Neural crest cell (in vitro differentiated cells): ENCODE measurements at places on chromosomes 4 and X.

DNA sequence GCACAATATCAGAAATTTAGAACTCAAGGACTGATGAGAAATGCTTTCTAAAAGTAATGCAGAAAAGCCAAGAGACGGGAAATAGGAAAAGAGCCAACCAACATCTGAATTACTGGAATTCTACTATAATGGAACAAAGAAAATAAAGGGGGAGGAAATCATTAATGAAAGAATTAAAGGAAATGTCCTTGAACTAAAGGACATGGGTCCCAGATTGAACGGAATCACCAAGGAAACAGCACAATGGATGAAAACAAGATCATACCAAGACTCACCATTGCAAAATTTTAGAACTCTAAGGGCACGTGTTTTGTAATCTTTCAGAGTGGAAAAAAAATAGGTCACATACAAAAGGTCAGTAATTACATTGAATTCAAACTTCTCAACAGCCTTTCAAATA lies 35.9 kb downstream of the HPGDS start:
- no peak for DNase-seq

DNA sequence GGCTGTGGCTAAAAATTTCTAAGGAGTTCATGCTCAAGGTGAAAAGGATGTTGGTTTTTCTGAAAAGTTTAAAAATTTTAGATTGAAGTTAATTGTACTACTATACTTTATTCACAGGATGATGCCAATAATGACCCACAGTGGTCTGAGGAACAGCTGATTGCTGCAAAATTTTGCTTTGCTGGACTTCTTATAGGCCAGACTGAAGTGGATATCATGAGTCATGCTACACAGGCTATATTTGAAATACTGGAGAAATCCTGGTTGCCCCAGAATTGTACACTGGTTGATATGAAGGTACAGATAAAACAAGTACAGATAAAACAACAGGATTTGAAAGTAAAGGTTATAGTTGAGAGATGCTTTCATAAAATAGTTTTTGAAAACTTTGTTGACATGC lies 12.2 kb downstream of the PAICS start:
- no peak for DNase-seq

DNA sequence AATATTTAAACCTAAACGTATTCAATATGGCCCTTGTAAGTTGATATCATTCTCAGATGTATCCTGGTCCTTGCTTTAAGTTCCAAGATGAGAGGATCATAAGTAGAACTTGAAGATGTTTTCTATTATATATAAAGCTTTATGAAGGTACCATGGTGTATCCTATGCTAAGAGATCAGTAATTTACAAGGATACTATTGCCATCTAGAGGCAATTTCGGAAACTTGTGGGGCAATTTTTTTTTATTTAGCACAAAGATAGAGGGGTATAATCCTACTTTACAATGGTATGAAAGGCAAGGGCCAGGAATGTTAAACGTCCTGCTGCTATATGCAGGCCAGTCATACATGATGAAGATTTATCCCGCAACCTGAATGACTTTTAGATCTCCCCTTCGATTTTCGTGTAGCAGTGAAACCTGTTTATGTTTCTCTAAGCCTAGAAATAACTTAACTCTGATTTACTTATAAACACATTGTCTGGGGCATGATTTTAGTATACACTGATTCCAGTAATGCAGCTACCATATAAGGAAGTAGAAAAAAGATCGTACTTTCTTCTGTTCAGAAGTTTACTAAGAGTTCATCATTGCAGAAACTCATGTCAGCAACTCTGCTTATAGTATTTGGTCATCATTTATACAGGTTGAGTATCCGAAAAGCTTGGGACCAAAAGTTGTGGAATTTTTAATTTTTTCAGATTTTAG lies 2.6 kb downstream of the SLC25A31 start:
- no peak for DNase-seq

DNA sequence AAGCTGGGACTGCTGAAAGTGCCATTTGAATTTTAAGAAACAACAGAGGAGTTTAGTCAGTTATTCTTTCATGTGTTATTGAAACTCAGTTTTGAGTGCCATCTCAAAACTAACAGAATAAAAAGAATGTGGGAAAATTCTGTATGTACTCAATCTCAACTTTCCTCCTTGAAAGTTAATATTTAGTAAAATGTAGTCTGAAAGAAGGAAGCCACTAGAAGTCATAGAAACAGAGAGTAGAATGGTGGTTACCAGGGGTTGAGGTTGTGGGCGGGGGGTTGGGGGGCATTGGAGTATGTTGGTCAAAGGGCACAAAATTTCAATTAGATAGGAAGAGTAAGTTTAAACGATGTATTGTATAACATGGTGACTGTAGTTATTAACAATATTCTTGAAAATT lies 628.3 kb upstream of the MAGEB2 start:
- no peak for DNase-seq

DNA sequence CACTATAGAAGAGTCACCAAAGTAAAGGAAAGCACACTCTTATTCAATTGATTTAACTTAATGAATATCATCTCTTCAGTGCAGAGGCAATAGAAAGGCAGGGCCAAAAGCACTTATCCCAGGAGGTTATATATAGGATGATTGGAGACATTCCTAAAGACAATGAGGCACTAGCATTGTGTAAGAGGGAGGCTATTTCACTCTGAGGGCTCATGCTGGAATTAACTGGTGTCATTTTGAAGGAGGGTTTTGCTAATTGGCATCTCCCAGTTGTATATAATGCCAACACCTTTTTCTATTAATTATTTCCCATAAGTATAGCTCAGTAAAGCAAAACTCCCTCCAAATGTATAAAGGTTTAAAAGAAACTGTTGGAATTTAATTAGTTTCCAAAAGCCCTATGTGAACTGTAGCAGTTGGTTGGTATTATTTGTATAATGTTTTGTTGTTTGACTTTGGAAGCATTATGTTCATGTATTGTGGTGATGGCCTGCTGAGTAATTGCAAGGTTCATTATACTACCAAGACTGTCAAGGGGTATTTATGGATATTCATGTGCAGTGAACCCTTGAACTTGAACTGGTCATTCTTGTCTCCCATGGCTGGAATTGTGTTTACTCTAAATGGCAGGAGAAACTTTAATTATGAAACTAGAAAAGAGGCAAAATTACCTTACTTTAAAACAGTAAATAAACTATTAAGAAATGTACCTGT lies 270.3 kb downstream of the BMPR1B start:
- no peak for DNase-seq

DNA sequence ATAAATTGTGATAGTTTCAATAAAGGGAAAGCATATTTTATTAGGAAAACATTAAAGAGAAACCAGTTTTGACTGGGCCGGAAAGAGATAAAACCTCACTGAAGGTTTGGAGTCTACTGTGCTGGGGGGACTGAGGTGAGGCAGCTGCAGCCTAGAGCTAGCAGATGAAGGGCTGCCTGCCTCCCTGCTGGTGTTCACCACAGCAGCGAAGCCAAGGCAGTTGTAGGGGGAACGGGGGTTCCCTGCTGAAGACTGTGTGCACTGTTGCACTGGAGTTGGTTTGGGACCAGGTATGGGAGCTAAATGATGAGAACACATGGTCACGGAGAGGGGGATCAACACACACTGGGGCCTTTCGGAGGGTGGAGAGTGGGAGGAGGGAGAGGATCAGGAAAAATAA lies 546.5 kb upstream of the SMIM31 start:
- DNase-seq = no peak

GRCh38 chrX:38929966-38930421 lies 128.7 kb downstream of the MID1IP1 start:
- no peak for DNase-seq

DNA sequence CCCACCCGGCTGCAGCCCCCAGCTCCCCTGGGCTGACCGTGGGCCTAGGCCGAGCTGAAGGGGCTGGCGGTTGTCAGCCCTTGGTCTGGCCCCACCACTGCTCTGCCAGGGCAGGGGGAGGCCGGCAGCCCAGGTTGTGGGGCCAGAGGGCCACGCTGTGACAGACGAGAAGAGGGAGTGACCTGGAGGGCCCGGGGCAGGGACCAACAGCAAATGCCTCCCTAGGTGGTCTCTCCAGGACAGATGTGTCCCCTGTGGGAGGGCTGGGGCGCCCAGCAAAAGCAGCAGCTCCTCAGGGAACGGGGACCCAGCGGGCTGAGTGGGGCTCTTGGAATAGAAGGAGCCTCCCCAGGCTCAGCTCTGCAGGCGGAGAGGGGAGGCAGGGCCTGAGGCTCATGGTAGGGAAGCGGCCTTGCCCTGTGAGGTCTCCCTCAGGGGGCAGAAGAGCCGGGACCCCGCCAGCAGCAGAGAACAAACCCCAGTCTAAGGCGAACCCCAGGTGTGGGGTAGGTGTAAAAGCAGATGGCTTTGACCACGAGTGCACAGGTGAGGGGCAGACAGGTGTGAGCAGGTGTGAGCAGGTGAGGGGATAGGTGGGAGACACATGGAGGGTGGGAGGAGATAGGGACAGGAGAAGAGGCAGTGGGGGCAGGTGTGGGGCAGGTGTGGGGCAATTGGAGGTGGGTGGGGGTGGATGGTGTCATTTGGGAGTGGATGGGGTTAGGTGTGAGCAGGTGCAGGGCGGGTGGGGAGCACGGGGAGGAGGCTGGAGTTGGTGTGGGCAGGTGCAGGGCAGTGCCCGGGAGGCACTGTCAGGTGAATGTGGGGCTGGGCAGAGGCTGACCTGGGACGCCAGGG lies 34.1 kb upstream of the SPON2 start:
- no peak for DNase-seq

GRCh38 chr4:148124512-148124911 lies 317.7 kb downstream of the NR3C2 start:
- no peak for DNase-seq

DNA sequence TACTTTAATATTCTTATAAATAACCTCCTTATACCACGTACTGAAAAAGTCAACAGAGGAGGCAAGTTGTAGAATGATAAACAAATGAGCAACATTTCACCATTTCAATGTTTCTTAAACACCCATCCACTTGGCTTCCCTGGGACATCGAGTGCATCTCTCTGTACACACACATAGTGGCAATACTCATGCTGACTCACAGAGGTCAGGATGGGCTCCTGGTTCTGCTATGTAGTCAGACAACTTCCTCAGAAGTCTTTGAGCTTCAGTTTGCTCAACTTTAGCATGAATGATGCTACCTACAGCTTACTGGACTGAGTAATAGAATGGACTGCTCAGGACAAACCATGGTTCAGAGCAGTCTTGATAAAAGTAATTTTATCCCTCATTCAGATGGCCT lies 56.9 kb downstream of the MAD2L1 start:
- no peak for DNase-seq

DNA sequence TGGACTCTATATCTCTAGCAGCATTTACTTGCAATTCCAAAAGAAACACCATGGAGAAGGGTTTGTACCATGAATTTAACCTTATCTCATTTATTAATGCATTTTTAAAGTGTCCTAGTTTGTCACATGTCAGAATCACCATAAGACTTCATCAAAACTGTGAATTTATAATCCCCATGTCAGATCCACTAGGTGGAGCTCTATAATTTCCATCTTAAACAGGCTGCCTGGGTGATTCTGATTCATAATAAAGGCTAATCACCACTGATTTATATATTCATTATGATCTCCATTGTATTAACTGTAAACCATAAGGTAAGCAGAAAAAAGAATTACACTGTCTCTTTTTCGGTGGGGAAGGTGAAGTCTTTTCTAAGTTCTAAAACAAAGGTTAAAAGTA lies 4.0 kb downstream of the TCEAL2 start:
- no peak for DNase-seq

- no peak for DNase-seq
These were observed 154.4 kb upstream of the KLF3 start for GRCh38 chr4:38509551-38509950.

- no peak for DNase-seq
These were observed 67.4 kb downstream of the AFF2 start for GRCh38 chrX:148567779-148568178.

DNA sequence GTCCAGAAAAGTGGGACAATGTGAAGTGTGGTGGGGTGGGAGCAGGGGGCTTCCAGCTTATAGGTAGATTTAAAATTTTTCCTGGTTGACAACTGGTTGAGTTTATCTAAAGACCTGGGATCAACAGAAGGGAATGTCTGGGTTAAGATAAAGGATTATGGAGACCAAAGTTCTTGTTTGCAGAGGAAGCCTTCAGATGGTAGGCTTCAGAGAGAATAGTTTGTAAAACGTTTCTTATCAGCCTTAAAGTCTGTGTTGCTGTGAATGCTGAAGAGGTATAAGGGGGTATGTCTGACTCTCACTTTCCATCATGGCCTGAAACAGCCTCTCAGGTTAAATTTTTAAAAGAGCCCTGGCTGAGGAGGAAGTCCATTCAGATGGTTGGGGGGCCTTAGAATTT lies 20.5 kb downstream of the MGST2 start:
- DNase-seq = no peak

DNA sequence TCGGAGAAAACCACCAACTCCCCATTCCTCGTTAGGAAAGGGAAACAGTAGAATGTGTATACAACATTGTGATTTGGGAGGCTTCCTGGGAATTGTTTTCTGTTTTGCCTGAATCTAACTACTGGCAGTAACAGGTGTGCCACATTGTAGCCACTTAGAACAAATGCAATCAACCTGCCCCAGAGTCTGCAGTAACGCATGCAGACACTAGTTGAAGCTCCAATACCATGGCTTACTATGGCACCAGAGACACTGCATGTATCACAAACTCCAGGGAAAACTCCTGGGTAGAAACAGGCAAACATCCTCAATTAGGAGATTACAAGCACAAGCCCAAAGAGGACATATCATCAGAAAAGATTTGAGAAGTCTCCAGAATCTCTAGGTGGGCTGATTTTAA lies 154.2 kb upstream of the NEIL3 start:
- DNase-seq = no peak

DNA sequence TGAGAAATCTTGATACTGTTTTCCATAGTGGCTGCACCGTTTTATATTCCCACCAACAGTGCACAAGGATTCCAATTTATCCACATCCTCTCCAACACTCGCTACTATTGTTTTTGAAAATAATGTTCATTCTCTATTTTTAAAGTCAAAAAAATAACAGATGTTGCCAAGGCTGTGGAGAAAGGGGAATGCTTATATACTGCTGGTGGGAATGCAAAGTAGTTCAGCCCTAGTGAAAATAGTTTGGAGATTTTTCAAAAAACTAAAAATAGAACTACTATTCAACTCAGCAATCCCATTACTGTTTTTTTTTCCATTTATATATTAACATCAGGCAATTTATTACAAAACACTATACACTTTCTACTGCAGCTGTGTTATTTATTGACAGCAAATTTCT lies 208.7 kb downstream of the CBLL2 start:
- DNase-seq = no peak

- DNase-seq = no peak
These were observed 64.7 kb upstream of the SPP1 start for GRCh38 chr4:87910795-87911194.
